ENCODE measurements at places on chromosomes 1 and 21.

GRCh38 chr1:208631506-208631905, 387.3 kb upstream of the PLXNA2 start:
- no peak for DNase-seq

DNA sequence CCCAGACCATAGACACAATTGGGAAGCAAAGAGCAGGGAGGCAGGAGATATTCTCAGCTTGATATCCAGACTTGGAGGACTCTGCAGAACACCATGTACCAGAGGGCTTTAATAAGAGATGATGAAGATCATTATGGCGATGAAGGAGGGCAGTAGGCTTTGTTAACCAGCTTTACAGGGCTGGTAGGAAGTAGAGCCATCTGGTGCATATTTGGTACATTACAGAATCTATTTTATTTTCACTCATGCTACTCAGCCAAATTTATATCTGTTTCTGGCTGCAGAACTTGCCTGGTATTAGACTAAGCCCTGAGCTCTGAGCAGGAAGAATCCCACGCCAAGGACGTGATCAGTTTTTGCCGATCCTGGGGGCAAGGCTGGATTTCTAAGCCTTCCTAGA, 61.8 kb upstream of the SYT6 start:
- DNase-seq = no peak

- DNase-seq = no peak
Measured at GRCh38 chr1:3065797-3066196, 3.2 kb upstream of the PRDM16 start.

GRCh38 chr1:35866991-35867390, 16.0 kb upstream of the AGO1 start:
- DNase-seq = no peak

GRCh38 chr1:203513585-203514031, 19.7 kb downstream of the OPTC start:
- DNase-seq = no peak

GRCh38 chr1:100162881-100163280, 15.2 kb downstream of the LRRC39 start:
- no peak for DNase-seq

- DNase-seq = no peak
Measured at GRCh38 chr1:201279313-201279712, 4.0 kb upstream of the PKP1 start.
